Stomach (tissue), 19 donors: ENCODE measurements at places on chromosomes 7 and 10. TPM values are rescaled to one million over a fixed set of nuclear protein-coding genes. Genes with fewer than 3 reads are reported as not detected.

GRCh38 chr10:125043841-125044658, 102.1 kb downstream of the ZRANB1 start:
- DNase-seq, result no peak

GRCh38 chr7:102077081-102077480, 209.6 kb upstream of the SH2B2 start:
- DNase-seq, result no peak

DNA sequence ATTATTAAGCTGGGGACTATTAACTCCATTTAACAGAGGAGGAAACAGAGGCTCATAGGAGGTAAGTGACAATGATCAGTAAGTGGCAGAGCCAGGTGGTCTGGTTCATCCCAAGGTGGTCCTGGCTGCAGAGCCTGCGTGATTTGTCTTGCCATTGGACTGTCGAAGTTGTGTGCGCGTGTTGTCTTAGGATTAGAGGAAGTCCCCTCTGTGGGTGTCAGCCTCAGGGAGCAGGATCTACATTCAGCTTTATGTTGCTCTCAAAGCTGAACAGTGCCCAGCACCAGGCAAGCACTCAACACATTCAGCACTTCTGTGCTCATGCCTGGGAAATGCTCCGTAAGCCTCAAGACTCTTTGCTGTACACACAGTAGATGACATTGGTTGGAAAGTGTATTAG, 139.5 kb downstream of the HERPUD2 start:
- DNase-seq, result no peak

GRCh38 chr7:82527851-82528250, 84.3 kb upstream of the CACNA2D1 start:
- no peak for DNase-seq

- DNase-seq, result peak; percentile 66
These were observed 234.6 kb downstream of the ZMYND11 start for GRCh38 chr10:369684-370448.

DNA sequence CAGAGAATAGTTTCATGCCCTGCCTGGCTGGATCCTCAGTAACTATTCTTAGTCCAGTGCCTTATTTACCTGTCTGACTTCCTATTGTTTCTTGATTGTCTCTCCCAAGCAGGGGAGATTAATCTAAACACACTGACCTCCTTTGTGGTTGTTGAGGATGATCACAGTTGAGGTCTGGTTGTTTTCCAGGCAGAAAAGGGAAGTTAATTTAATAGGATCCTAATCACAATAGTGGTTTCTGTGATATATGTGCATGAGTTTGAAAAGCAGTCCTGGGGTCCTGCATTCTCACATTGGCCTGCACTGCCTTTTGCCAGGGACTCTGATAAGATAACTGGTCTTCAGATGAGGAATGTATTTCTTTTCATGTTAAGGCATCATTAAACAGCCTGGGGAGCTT, 130.1 kb downstream of the SND1 start:
- no peak for DNase-seq

- DNase-seq, result peak; percentile 27
These were observed 111.4 kb downstream of the SRPK2 start for GRCh38 chr7:105277341-105277740.

GRCh38 chr10:74234569-74234968, 83.5 kb downstream of the ADK start:
- DNase-seq, result no peak

DNA sequence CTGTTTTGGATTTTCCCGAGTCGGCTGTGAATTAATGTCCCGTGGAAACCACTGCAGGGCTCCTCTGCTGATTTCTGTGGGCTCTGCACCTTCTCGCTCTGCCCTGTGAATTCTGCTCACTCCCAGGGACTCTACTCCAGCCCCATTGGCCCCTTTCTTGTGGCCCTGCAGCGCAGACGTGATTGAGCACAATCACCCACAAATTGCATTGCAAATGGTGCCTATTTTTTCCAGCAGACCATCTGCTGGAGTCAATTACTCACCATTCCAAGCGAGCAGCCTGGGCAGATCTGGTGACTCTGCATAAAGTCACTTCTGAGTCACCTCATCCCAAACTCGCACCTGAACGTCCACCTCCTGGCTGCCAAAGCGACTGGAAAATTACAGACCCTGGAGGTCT, 235.8 kb downstream of the PAXIP1 start:
- no peak for DNase-seq

DNA sequence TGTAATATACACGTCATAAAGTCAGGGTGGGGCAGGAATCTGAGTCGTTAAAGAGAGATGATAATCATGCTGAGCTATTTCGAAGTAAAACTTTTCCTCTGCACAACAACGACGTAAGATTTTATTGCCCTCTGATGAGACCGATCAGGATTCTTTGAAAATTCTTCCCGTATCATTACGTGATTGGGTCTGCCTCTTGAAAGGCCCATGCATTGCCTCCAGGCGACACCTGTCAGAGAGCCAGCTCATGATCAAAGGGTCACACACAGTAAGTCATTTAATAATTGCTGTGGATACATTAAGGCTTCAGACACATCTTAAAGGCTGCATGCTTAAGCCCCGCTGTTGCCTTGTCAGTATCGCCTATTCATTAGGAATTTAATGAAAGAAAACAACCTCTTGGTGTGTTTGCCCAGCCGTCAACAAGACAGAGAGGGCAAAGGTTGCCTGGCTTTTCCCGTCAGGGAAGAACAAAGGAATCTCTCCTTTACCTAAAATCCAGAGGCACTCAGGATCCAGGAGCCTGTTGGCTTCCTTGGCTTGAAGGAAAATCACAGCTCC, 189.0 kb upstream of the SH2B2 start:
- no peak for DNase-seq

- no peak for DNase-seq
These were observed 26.6 kb downstream of the FAM3C start for GRCh38 chr7:121369462-121369861.

The CYP3A4 gene
- 23.5 TPM for total RNA-seq

The ITGB8 gene
- 27.5 TPM for total RNA-seq

The CLRN3 gene
- not detected for total RNA-seq

The SNX8 gene
- 11.6 TPM for total RNA-seq

The LIPN gene
- not detected for total RNA-seq
